ENCODE measurements at places on chromosomes 3 and 15. TPM values are rescaled to one million over a fixed set of nuclear protein-coding genes. Genes with fewer than 3 reads are reported as not detected.

DNA sequence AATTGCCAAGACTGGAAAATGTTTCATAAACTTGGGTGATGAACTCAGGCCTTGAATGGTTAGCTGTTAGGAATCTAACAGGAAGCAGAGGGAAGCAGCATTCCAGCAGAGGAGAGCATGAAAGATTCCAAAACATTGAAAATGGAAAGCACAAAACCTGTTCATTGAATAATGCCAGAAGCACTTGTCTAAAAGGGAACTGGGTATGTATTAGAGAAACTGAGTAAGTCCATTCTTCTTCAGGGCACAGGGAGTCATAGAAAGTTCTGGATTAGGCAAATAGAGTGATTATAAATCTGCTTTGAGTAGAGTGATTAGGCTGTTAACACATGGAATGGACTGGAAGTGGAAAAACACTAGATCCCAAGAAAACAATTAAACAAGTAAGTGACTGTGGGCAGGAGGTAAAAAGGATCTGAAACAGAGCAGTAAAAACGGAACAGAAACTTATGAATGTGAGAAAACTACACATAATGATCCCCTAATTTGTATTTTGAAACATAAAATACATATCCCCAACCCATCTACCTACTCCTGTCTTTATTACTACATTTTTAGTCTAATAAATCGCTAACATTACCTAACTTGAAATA lies 343.4 kb downstream of the TBC1D5 start:
- no peak for DNase-seq

The RBSN gene
- total RNA-seq: 19.2 TPM

GRCh38 chr3:12479919-12480427 lies 4.3 kb upstream of the TSEN2 start:
- DNase-seq: peak; percentile 66

- no peak for DNase-seq
These were observed 1.9 kb upstream of the TRIM71 start for GRCh38 chr3:32815841-32816438.

DNA sequence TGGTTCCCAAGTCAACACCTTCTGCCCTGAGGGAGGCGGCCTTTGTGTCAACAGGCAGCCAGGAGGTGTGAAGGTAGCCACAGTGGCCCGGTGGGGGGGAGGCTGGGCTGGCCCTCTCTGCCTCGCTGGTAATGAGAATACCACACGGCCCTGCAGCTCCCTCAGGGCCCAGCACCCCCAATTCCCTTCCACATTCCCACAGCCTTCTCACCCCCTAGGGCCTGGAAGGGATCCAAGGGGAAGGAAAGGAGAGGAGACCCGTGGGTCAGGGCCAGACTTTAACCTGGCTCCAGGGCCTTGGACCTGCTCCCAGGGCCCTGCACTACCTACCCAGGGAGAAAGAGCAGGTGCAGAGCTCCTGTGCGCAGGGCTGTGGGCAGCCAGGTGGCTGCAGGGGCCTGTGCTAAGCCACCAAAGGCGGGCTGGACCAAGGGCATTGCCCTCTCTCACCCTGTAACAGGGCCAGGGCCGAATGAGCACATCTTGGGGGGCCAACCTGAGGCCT lies 8.7 kb upstream of the MESP2 start:
- DNase-seq: no peak

- no peak for DNase-seq
These were observed 5.4 kb upstream of the LRRC15 start for GRCh38 chr3:194374935-194375334.

DNA sequence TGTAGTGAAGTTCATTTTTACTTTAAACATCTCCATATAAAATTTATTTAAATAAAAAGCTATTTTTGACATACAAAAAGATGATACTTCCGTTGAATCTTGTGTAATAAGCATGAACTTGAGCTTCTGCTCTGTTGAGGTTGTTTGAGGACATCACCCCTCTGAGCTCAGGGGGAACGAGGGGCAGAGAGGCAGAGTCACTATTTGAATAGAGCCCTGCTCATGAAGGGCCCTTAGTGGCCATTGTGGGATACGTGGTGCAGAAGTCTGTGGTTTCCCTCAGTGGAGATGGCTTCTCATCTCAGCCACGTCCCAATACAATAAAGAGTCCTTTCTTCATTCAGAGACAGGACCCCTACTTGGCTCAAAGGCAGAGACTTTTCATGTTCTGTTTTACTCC lies 10.6 kb downstream of the CEMIP start:
- DNase-seq: no peak

The GRAMD1C gene
- 8.2 TPM for total RNA-seq

DNA sequence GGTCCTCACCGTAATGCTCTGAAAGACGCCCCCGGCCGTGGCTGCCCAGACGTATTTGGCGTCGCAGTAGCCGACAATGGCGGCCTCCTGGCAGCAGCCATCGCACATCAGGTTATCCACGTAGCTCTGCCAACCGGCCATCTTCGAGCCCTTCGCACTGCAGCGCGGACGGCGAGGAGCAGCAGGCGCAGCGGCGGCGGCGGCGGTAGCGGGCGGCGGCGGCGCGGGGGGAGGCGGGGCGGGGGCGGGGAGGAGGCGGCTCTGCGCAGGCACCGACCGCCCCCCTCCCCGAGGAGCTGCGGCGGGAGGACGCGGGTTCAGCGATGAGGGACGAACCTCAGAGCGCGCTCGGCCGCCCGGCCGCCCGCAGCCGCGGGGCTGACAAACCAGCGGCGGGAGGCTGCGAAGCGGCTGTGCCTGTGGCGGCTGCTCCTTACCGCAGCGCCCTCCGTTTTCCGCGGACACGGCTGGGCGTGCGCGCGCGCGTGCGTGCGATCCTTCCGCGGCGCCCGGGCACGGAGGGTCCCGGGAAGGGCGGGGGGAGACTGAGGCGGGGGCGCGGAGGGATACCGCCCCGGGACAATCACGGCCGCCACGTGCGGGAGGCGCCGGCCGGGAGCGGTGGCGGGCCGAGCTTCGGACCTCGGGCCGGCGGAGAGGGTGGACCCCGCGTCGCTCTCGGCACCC lies at the start of gene PFN2:
TSS of gene PFN2 (minus strand) at position 180 of the 687 bp plus-strand sequence. CDS start at position 141, 39 bp downstream.
- DNase-seq: peak; percentile 33

- no peak for DNase-seq
These were observed 110.3 kb downstream of the GBE1 start for GRCh38 chr3:81651139-81651538.

DNA sequence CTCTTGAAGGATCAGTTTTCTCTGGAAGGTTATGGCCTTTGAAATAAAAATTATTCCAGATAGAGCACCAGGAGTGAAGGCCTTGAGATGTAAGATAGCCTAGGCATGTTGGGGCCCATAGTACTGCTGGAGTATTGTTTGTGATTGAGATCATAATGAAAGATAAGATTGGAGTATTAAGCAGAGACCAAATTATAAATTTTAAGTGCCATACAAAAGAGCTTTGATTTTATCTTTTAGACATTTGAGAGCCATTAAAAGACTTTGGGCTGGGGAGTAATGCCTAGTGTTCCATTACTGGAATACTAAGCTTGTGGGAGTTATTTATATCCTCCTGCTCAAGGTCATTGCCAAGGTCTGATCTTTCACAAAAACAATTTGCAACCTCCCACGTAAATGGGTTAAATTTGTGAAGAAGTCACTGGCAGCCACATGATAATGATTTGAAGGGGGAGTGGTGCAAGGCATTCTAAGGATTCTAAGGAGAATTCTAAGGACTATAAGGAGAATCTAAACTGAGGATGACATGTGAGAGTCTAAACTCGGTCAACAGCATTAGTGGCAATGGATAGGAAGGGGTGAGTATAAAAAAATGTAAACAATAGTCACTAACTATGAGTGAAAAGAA lies 12.8 kb downstream of the ELL3 start:
- no peak for DNase-seq

- no peak for DNase-seq
These were observed 184.9 kb downstream of the GAP43 start for GRCh38 chr3:115808244-115808643.

- DNase-seq: no peak
These were observed 60.1 kb downstream of the PXYLP1 start for GRCh38 chr3:141291559-141292355.

The PSTPIP1 gene
- 16.3 TPM for total RNA-seq

GRCh38 chr3:156389449-156389950 lies 165.4 kb downstream of the SSR3 start:
- no peak for DNase-seq

The CPNE4 gene
- 0.20 TPM for total RNA-seq

DNA sequence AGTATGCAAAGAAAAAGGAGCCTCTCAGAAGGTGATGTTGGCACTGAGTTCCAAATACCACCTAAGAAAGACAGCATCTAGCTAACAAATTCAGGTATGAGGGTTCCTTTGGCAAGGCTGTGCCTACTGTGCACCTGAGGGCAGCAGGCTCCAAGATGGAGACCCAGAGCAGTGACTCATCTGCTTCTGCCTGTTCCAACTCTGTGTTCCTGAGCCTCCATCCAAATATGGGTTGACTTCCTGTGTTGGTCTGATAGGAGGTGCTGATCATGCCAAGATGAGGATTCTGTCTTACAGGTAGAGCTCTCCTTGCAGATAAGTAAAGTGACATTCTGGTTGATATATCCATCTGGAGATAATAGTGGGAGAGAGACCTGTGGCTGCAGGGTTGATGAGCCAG lies 26.0 kb downstream of the SV2B start:
- DNase-seq: no peak

GRCh38 chr3:52544937-52545336 lies 8.5 kb downstream of the UQCC5 start:
- no peak for DNase-seq

DNA sequence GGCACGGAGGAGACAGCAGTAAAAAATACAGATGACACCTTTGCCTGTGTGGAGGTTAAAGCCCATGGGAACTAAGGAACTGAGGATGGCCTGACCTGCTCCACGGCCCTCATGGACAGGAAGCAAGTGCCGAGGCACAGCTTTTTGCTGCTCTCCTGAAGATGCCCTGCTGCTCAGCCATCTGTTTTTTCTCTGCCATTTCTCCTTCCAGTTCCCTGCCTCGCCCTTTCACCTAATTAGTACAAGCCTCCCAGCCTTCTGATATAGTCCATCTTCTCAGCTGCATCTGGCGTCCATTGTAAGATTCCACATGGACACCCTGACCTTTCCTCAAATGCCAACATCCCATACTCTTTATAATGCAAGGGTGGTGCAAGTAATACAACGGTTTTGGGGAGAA lies 11.8 kb upstream of the CXCR6 start:
- no peak for DNase-seq

The BRPF1 gene
- 17.3 TPM for total RNA-seq

- DNase-seq: no peak
These were observed 387.3 kb upstream of the RARB start for GRCh38 chr3:25040748-25041147.

- DNase-seq: no peak
These were observed 26.7 kb downstream of the FLNB start for GRCh38 chr3:58034738-58035523.

- no peak for DNase-seq
These were observed 3.3 kb downstream of the AMIGO3 start for GRCh38 chr3:49716169-49716568.

- DNase-seq: no peak
These were observed 958.8 kb upstream of the NR2F2 start for GRCh38 chr15:95371664-95372063.

DNA sequence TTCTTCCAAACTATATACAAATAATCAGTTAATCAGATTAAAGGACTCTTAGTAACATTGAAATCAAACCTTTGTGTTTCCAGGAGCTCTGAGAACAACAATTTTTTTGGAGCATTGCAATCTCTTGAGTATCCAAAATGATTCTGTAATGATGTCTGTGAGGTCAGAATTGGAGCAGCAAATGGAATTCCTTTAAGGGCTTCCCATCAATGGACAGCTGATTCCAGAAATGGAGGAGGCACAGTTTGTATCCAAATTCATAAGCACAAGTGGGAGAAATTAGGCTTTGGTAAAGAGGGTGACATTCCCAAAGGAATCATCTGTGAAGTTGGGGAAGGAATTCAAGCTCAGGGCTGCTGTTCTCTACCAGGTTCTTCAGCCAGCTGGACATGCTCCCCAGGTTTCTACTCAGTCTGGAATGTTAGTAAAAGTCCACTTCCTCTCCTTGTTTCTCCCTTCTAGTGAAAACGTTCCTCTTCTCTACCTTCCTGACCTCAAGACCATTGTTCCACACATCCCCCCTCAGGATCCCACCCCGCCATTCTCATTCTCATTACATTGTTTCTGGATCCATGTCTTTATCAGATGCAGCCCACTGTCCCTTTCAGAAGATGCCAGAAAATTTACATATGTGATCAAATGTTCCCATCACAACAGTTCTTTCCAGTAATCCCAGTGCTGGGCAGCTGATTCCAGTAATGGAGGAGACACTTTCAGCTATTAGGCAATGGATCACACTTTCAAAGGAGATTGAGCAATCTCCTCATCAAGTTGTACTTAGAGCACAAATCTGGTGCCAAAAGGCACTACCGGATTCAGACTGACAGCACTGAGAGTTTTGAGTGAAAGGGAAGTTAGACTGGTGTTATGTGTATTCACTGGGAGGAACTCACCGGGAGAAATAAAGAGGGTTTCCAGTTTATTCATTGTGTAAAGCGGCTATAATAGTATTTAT lies 391.3 kb upstream of the TPRG1 start:
- DNase-seq: no peak

The PLA2G4E gene
- total RNA-seq: 0.09 TPM

- no peak for DNase-seq
These were observed 82.1 kb downstream of the FILIP1L start for GRCh38 chr3:100032243-100032642.

Data from mucosa of gallbladder (tissue), 1 donor.